ENCODE measurements at places on chromosomes 5 and 9.

DNA sequence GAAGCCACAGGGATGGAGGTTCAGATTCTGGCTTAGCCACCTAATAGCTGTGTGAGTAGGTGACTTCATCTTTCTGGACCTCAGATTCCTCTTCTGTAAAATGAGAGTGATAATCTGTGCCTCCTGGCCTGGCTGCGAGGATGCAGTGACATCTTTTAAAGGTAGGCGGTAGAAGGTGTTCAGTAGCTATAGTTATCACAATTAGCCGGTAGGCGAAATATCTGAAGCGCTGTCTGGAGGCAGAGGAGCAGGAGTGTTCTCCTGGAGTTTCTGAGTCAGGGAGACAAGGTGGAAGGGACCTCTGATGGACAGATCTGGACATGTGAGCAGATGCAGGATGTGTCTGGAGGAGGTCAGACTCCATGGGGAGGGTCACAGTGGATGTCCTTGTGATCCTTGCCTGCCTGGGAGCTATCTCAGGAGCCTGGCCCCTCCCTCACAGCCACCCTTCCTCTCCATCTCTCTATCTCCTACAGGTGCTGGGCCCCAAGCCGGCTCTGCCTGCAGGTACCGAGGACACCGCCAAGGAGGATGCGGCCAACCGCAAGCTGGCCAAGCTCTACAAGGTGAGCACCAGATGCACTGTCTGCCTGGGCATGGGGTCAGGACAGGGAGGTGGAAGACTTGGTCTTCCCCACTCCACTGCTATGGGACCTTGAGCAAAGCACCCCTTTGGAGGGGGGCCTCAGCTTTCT lies 45.6 kb downstream of the GSN start:
- no peak for DNase-seq

GRCh38 chr5:80106916-80107315 lies 71.8 kb downstream of the THBS4 start:
- DNase-seq, result no peak

DNA sequence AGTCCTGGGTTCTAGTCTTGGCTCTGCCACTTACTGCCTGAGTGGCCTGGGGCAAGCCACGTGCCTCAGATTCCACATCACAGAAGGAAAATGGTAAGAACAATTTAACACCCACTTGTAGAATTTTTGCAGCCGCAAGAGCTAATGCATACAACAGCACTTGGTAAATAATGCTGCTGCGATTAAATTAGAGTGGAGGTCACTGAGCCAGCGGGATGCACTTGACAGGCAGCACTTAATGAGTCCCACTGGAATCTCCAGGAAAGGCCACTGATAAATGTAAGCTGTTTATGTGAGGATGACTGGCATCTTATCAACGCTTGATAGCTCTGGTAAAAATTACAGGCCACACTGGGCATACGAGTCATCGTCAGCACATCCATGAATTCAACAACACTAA lies 59.4 kb upstream of the UBTD2 start:
- DNase-seq, result no peak

- no peak for DNase-seq
These were observed 299.7 kb downstream of the NPR3 start for GRCh38 chr5:33010846-33011245.

- no peak for DNase-seq
These were observed 536.6 kb downstream of the PDE4D start for GRCh38 chr5:59356813-59357380.

All from hepatic stellate cell (primary cell).